Muscle of leg (tissue), 16 donors: ENCODE measurements at places on chromosomes 3 and 15. TPM values are rescaled to one million over a fixed set of nuclear protein-coding genes. Genes with fewer than 3 reads are reported as not detected.

The WNT5A gene
- total RNA-seq: 10.6 TPM

GRCh38 chr3:122314228-122314876, 10.7 kb upstream of the CSTA start:
- no peak for DNase-seq

The SLC9A9 gene
- total RNA-seq: 18.3 TPM

DNA sequence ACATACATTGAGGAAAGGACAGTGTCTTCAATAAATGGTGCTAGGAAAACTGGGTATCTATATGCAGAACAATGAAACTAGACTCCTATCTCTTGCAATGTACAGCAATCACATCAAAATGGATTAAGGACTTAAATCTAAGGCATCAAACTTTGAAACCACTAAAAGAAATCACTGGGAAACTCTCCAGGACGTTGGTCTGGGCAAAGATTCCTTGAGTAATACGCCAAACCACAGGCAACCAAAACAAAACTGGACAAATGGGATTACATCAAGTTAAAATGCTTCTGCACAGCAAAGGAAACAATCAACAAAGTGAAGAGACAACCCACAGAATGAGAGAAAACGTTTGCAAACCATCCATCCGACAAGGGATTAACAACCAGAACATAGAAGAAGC, 14.5 kb downstream of the LAMP3 start:
- no peak for DNase-seq

The TRIM71 gene
- total RNA-seq: 0.18 TPM

The OXSR1 gene
- total RNA-seq: 25.5 TPM

DNA sequence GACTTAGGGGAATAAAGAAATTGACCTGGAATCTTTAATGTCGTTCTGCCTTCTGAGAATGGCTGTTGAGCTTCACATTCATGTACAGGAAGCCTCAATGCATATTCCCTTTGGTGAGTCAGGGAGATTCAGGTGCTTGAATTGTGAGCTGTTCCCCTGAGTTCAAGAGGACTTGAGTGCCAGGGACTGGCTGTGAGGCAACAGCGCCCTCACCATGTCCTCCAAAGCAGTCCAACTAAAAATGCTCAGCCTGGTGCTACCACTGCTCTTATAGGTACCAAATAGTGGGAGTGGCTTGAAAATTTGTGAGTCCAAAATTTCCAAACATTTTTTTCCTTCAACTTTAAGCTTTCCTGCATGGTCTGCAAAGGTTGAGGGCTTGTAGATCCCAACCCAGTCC, 54.1 kb downstream of the LEO1 start:
- DNase-seq: no peak

The GPD1L gene
- total RNA-seq: 41.3 TPM

The PLSCR2 gene
- not detected for total RNA-seq

DNA sequence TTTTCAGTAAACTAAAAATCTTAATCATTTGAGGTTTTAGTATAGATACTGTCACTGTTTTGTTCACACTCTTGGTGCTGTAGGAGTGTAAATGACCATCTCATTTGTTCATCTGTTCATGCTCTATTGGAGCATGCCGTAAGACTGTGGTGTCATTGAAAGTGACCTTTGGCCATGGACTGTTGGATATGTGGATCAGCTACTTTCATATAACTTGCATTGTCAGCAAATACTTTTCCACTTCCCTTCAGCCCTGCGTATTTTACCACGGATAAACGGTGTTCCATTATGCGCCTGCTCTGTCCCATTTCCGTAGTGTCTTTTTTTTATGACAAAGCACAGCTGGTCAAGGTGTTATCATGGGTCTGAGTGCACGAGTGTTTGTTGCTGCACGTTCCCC, 32.6 kb upstream of the SENP5 start:
- peak; percentile 3 for DNase-seq

The FGD5 gene
- total RNA-seq: 14.1 TPM

- no peak for DNase-seq
Observed at GRCh38 chr3:50453907-50454306, 49.5 kb downstream of the CACNA2D2 start.

The P2RY14 gene
- 1.5 TPM for total RNA-seq

GRCh38 chr15:69843276-69843899, 254.3 kb downstream of the TLE3 start:
- DNase-seq: no peak

DNA sequence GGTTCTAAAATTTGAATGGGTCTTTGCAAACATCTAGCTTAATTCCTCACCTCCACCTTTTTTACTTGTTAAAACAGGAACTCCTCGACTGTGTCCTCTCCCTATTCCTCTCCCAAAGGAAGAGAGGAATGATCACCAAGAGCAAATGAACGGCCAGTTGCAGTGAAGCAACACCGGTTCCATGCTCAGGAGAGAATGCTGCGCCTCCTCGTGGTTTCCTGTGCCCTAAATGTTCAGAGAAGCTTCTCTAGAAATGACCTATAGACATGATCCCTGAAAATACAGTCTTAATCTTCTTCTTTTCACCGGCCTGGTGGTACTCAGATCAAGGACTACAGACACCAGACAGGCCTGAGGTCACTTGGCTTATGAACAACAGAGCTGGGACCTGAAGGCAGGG, 65.1 kb upstream of the GUCA1C start:
- no peak for DNase-seq

DNA sequence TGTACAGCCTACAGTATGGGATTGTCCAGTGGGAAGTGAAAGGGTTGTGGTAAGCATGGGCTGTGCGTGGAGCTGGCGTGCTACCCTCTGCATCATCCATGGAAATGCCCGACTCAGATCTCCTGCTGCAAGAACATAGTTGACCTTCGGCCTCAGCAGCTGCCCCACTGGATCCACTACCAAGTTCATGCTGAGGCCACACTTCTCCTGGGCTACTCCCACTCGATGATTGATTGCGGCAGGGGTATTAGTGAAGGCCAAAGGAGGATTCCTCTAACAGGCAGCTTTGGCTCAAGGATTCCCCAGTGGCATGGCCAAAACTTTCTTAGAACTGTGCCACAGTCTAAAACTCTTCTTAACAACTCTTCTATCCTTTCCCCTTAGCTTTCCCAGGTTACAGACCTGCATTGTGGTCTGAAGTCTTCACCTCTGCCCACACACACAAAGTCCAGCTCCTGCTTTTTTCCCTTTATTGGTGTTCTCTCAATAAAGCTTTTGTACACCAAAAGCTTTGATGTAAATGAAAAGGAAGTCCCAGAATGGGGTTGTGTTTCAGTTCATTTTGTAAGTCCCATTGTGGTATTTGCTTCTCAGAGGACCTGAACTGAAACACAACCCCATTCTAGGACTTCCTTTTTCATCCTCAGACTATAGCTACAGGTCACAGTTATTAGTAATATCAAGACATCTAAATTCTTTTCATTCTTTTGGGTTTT, 4.9 kb upstream of the TBC1D5 start:
- peak; percentile 60 for DNase-seq

DNA sequence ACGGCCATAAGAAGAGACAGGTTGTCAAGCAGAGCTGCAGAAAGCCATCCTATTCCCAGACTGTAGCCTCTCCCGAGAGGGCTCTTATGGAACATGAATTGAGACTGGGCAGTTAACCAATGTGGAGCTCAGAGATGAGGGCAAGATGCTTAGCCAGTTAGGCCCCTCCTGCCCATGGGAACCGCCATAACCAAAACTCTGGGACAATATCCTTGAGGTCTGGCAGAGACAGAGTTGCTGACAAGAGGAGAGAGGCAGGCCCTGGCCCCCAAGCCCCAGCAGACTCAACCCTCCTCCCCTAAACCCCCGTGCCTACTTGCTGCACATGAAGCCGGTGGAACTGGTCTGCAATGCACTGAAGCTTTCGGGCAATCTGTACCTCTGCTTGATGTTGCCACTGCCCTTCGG, 4.8 kb downstream of the BMF start:
- DNase-seq: no peak

The FSD2 gene
- 44.4 TPM for total RNA-seq

The CADM2 gene
- total RNA-seq: 3.9 TPM

- DNase-seq: no peak
Observed at GRCh38 chr15:99421172-99421656, 144.6 kb upstream of the MEF2A start.

DNA sequence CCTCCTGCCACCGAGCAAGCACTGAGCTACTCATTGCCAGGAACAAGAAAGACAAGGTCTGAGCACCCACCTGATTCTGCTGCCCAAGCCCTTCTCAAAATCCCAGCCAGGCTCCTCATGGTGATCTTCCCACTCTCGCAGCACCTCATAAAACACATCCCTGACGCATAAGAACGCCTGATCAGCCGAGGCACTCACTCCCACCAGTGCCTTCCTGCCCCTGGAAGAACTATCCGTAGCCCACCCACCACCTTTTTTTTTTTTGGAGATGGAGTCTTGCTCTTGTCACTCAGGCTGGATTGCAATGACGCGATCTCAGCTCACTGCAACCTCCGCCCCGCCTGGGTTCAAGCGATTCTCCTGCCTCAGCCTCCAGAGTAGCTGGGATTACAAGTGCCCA, 3.9 kb downstream of the CDAN1 start:
- DNase-seq: no peak

DNA sequence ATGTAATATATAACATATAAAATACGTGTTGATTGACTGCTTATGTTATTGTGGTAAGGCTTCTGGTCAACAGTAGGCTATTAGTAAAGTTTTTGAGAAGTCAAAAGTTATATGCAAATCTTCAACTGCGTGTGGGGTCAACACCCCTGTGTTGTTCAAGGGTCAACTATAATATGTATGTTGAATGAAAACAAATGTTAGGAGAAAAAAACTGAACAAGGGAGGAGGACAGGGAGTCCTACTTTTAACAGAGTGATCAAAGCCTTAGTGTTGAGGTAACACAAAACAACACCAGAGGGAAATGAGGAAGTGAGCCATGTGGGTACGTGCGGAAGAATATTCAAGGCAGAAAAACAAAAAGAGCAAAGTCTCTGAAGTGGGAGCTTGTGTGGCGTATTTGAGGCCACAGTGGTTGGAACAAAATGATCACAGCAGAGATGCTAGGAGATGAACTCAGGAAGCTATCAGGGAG, 62.5 kb downstream of the SFMBT1 start:
- peak; percentile 45 for DNase-seq

DNA sequence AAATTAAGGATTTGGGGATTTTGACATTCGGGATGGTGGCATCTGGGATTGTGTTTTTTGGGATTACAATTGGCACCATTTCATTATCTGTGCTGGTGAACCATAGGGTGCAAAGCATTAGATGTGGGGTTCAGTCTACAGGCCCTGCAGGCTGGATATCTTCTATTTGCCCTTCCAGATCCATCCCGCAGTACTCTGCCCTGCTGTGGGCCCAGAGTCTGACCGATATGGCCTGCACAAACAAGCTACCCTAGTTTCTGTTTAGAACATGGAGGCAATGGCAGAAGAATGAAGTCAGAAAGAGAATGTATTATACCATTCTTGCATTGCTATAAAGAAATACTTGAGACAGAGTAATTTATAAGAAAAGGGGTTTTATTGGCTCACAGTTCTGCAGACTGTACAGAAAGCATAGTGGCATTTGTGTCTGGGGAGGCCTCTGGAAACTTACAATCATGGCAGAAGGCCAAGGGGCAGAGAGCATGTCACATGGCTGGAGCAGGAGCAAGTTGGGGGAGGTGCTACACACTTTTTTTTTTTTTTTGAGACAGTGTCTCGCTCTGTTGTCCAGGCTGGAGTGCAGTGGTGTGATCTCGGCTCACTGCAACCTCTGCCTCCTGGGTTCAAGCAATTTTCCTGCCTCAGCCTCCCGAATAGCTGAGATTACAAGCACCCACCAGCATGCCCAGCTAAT, 93.7 kb downstream of the NCEH1 start:
- DNase-seq: no peak

- DNase-seq: no peak
Observed at GRCh38 chr15:69727121-69727924, 274.7 kb downstream of the RPLP1 start.

The LRRC15 gene
- 1.7 TPM for total RNA-seq

- no peak for DNase-seq
Observed at GRCh38 chr15:39834256-39834655, 51.6 kb upstream of the FSIP1 start.

The CCDC39 gene
- total RNA-seq: not detected

The ACP3 gene
- 0.44 TPM for total RNA-seq

- no peak for DNase-seq
Observed at GRCh38 chr3:180534828-180535227, 67.1 kb upstream of the TTC14 start.

DNA sequence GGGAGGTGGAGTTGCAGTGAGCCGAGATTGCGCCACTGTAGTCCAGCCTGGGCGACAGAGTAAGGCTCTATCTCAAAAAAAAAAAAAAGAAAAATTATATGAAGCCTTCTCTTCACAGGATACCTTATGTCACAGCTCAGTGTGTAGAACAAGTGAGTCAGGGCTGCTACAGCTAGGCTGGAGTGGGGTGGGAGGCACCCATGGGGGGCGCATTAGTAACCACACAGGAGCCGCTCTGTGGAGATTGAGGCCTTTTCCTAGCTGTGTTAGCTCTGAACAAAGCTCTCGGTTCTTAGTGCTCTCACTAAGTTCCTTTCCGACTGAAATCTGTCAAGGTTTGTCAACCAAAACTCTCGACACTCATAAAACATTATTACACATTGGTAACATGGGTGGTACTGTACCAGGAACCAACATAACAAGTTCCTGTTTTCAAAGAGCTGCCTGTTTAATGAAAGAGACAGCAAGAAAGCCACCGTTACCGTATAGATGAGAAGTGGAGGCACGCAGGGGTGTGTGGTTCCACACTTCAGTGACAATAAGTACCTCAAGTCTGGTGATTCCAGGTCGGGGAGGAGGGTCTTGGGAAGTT, 4.5 kb downstream of the LRRC31 start:
- no peak for DNase-seq

DNA sequence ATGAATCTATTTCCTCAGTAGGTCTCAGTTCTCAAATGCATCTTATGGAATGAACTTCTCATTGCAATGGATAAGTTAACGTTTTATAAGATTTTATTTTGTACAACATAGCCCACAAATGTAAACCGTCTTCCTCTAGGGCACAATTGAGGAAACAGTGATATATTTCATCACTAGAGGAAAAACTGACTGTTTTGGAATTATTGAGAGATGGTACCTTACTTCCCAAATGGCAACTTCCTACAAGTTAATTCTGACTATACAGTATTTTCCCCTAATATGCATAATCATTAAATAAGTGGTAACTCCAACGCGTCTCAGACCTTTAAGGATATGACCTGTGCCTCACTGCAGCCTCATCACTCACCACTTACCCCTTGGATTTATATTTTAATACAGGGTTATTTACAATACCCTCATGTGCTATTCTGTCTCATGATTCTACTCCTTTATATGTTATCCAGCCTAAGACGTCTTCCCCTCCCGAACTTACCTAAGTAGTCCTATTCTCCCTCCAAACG, 13.3 kb downstream of the GABPB1 start:
- DNase-seq: no peak

DNA sequence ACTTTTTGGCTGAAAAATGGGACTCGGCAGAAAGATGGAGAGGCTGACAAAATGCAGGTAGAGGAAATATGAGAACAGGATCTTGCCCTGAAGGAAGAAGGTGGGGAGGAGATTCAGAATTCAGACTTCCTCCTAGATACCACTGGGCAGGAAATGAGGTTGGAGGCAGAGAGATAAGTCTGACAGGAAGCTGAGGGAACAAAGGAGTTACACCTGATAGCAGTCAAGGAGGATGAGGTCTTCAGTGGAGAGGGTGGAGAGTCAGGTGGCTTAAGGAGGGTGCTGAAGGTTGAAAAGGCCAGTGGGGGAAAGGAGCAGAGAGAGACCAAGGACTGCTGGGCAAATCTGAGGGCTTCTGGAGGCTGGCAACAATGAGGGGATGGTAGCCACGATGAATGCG, 56.8 kb downstream of the CCR4 start:
- DNase-seq: no peak

GRCh38 chr15:78129077-78129750, 2.0 kb downstream of the CIB2 start:
- DNase-seq: peak; percentile 54
